NCI-H524 treated with DMSO at 0.1 percent for 48 hours (cell line): ENCODE measurements at places on chromosomes 13 and 19.

- DNase-seq = no peak
Measured at GRCh38 chr19:18468517-18468916, 30.6 kb upstream of the ISYNA1 start.

- DNase-seq = no peak
Measured at GRCh38 chr13:71703138-71703537, 163.9 kb downstream of the DACH1 start.

DNA sequence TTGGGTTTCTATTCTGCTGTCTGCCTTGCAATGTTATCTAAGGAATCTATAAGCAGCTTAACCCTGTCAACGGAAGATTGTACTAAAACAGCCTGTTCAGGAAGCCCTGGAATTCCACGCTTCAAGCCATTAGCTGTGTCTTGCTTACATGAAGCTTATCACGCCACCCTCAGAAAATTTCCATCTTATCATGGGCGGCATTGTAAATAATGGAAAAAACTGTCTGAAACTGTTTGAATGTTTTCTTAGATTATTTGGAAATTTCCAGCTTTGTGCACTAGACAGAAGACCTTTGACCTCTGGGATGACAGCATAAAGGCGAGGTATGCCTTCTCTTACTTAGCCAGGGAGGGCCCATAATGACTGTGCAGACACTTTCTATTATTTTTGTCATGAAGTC lies 319.7 kb downstream of the KCNRG start:
- no peak for DNase-seq

- DNase-seq = no peak
Measured at GRCh38 chr13:59444210-59444857, 719.4 kb downstream of the DIAPH3 start.

DNA sequence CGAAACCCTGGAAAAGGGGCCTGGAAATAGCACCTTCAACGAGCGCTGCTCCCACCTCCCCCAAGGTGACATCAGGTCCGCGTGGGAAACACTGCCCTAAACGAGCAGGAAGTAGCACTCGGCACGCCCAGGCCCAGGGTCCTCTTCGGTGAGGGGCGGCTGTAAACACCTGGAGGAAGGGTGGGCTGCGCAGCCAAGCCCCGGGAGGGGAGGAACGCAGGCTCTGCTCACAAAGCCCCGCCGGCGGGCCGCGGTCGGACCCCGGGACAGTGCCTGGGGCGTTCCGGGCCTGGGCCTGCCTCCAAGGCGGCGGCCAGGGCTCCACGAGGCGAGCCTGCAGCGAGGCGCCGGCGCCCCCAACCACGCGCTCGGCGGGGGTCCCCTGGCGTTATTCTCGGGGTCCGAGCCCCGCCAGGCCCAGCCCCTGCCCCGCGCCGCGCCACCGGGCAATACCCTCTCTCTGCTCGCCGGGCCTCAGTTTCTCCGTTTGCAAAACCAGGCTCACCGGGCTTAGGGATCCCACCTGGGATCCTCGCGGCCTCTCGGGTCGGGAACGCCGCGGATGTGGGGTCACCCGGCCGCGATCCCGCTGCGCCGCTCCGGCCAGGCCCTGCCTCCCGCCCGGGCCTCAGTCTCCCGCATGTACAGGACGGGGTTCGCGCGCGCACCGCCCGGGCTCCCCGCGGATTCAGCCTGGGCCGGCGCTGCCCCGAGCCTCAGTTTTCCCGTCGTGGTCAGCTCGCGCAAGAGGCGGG lies 630 bp downstream of the RNF126 start:
- DNase-seq = no peak

GRCh38 chr13:95317039-95317989 lies 16.1 kb upstream of the ABCC4 start:
- no peak for DNase-seq

DNA sequence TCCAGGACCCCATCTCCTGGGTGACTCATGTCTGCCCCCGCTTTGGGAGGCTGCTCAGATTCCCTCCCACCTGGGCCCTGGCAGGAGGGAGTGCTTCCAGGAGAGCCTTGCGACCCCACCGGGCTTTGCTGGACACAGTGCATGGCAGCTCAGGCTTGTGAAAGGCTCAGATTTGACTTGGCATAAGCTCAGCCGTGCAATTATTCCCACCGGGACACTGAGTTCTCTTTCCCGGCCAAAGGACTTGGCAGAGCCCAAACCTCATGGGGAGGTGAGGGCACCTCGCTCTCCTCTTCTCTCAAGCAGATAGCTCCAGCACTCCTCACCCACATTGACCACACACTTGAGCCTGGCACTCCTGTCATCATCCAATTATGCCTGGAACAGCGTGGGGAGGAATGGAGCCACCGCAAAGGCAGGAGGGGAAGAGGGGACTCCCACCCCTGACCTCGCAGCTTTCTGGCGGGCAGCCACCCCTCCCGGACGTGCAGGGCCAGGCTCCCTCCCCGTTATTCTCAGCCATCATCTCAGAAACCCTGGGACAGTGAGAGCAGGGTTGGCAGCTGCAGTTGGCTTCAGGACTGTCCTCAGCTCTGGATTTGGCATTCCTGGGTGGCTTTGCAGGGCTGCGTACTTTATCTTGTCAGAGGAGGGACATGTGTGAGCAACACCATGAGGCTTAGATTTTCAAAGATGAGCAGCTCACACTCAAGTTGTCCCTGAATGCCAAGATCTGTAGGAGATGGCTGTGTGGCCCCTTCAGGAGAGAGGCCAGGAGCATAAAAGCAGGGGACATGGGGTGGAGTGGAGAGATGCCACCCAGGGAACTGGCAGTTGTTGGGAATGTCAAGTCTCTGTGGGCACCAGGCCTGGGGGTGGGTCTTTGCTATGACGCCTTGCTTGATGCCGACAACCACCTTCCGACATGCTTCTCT lies 306.2 kb downstream of the TEX29 start:
- no peak for DNase-seq

DNA sequence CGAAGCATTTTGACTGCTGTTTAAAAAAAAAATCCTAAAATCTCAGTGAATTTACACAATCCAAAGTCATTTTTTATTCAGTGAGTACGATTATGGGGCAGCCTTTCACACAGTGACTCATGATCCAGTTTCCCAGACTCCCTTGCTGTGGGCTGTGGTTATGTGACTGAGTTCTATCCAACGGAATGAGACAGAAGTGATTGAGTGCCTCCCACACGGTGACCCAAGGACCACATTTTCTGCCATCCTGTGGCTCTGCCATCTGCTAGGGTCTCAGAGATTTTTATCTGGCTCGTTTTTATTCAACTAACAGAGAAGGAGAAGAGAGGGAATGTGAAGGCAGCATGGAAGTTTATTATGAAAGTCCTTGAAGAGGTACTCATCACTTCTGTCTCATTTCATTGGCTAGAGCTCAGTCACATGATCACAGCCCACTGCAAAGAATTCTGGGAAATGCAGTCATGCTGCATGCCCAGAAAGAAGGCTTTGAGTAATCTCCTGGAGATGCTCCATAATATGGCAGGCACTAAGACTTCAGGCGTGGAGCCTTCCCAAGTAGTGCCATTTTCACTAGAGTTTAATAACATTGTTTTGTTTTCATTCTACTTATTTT lies 999.4 kb downstream of the UQCRFS1 start:
- DNase-seq = no peak

- DNase-seq = no peak
Measured at GRCh38 chr19:6733338-6734095, 3.9 kb downstream of the GPR108 start.

DNA sequence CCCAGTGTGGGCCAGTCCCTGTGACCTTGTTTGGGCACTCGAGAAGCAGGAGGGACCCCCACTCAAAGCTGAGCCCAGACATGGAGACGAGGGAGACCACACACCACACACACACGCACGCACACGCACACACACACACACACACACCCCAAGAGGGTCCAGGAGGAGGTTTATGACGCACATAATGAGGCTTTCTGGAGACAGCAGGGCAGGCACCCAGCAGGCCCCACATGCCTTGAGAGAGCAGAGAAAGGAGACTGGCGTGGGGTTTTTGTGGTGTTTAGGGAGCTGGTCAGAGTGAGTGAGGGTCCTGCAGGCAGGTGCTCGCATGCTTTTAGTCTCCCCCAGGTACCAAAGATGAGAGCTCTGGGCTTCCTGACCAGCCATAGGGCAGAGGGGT lies 42.4 kb downstream of the GPR12 start:
- no peak for DNase-seq

- DNase-seq = no peak
Measured at GRCh38 chr13:28355822-28356371, 139.0 kb downstream of the FLT1 start.
